ENCODE measurements at places on chromosomes 1 and 21.

DNA sequence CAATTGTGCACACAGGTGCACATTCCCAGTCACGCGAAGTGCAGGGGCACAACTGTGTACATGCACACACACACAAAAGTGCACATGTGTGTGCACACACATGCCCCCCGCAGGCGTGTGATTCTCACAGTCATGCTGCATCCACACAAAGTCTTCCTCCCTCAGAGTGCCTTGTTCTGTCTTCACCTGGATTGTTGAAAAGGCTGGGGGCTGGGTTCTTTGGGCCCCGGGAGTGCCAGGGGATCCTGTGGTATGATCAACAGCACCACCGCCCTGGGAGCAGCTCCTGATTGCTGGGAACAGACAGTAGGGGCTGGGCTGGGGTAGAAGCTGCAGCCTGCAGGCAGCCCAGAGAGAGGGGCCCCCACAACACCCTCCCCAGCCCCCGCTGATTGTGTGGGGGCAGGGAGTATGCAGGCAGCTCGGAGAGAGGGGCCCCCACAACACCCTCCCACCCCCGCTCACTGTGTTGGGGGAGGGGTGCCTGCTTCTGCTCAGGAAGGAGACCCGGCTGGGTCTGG is 3.4 kb downstream of the COL18A1 start:
- no peak for DNase-seq

DNA sequence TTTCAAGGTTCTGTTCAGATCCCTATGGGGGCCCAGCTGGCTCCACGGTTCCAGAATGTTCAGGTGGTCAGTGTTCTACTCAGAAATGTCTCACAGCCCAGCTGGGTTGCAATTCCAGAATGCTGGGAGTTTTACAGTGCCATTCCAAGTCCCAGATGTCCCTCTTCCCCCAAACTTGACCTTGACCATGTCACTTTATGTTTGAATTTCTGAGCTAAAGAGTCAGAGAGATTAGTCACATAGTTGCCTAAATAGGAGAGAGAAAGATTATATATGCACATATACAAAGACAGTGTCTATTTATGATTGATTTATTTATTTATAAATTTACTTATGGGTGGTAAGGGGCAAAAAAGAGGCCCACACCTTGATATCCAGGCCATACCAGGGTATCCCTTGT is 2.5 kb downstream of the GPR3 start:
- no peak for DNase-seq

DNA sequence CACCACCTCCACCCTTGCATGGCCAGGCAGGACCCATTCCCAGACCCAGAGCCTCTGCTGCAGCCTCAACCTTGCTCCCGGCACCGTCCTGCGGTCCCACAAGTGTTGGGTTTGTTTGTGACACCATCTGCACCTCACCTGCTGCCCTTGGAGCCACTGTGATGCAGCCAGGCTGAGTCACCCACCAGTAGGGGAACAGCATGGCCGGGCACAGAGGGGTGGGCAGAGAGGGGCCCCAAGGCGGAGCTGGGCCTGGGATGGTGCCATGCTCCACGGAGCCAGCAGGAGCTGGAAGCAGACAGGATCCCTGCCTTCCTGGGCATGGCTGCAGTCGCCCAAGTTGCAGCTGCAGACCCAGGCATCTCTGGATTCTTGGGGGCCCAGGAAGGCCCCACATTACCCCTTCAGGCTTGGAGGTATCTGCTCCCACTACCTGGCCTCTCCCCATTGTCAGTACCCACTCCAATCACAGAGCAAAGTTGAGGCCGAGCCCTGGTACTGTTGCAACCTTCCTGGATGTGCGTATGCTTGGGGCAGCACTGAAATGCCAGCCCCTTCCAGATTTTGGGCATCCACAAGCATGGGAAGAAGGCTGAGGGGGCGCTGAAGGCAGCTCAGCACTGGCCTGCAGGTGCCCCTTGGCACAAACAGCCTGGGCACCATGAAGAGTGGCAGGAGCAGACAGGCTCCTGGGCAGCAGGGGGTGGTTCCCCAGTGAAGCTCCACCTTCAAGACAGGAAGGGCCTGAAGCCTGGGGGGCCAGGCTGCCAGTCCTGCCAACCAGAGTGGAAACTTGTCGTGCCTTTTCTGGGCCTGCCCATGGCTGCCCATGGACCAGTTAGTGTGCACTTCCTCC is 172.8 kb downstream of the MATN1 start:
- no peak for DNase-seq

- DNase-seq = no peak
Measured at GRCh38 chr1:2304921-2305681, 77.0 kb downstream of the SKI start.

GRCh38 chr1:42259739-42260064 is 75.3 kb downstream of the FOXJ3 start:
- DNase-seq = no peak
